ENCODE measurements at places on chromosomes 1 and 21. TPM values are rescaled to one million over a fixed set of nuclear protein-coding genes. Genes with fewer than 3 reads are reported as not detected.

GRCh38 chr1:80540149-80540548 lies 1260.6 kb upstream of the ADGRL2 start:
- no peak for DNase-seq

DNA sequence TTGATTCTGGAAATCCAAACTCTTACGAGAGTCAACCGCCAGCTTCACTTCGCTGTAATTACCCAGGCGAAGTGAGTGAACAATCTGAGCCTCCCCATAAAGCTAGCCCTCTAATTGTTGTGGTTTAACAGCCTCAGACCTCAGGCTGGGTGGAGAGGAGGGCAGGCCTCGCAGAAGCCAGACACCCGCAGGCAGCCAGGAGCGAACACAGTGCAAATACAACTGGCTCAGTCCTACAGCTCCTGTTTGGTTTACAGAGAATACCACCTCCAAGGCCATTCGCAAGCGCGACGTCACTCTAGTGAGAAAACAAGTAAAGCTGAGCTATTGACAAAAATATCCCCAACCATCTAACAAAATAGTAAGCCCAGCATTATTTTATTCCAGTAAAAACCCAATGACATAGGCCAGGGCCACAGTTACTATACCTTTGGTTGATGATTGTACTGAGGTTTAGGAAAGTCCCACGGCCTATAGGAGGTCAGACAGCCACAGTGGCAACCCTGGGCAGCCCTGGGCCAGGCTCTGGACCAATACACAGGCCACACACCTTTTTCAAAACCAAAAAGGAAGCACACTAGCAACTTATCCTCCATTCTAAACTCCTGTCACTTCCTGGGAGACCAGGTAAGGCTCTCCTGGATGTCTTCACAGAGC lies 163.3 kb downstream of the ETS2 start:
- DNase-seq = no peak

- peak; percentile 23 for DNase-seq
Observed at GRCh38 chr1:196309386-196309785, 298.9 kb downstream of the KCNT2 start.

DNA sequence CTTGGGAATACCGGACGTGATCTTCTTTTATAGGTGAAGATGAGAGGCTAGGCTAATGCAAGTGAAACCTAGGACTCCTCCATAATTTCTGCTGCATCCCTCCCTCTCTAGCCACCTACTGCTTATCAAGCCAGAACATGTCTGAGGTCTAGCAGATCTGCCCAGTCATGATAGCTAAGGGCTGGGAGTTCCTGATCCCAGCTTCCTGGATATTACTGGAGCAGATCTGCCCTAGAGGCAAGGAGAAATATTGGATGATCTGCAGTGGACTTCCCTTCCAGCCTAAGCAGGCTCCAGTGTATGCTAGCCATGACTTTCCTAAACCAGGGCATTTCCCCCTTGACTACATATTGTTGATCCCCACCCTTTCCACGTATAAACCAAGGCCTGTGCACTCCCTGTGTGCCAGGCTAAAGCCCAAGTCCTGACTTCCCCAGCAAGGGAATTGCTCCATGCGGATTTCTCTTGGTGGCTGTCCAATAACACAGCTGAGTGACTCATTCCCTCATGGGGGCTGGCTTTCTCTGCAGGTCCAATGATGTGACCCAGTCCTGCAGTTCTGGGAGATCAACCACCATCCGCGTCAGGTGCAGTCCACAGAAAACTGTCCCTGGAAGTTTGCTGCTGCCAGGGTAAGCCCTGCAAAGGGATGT lies 15.5 kb upstream of the SARS1 start:
- peak; percentile 85 for DNase-seq

- DNase-seq = no peak
Observed at GRCh38 chr21:33839806-33840205, 75.8 kb downstream of the ATP5PO start.

DNA sequence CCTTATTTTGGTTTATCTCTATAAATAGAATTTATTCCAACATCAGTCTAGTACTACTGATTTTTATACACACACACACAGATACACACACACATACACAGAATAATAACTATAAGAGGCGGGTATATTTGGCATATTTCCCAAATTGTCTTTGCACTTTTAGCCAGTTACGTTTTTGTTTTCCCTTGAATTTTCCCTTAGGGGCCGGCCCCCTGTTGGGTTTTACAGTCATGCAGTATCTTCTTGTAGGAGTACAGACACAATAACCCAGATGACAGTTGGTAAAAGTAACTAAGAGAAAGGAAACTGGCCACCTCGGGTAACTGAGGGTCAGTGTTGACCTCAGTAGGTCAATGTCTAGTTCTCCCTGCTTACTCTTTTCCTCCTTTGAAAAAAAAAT lies 50.9 kb downstream of the DISP1 start:
- no peak for DNase-seq

GRCh38 chr1:5067246-5067645 lies 412.8 kb downstream of the AJAP1 start:
- no peak for DNase-seq

DNA sequence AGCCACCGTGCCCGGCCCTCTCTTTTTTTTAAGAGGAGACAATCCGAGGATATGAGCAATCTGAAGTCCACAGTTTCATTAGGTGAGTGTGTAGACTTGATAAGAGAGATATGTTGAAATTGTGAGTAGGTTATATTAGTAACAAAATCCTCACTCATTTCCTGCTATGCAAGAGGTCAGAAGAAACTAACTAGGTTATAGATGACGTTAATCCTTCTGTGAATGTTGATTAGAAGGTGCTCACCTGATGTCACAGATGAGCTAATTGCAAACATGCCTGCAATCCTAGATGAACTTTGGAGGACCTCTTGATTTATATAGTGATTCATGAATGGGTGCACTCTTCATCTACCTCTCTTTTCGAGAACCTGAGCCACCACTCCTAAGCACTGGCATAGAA lies 29.3 kb downstream of the NTMT2 start:
- DNase-seq = peak; percentile 11

- DNase-seq = no peak
Observed at GRCh38 chr1:83098131-83098530, 900.8 kb downstream of the TTLL7 start.

DNA sequence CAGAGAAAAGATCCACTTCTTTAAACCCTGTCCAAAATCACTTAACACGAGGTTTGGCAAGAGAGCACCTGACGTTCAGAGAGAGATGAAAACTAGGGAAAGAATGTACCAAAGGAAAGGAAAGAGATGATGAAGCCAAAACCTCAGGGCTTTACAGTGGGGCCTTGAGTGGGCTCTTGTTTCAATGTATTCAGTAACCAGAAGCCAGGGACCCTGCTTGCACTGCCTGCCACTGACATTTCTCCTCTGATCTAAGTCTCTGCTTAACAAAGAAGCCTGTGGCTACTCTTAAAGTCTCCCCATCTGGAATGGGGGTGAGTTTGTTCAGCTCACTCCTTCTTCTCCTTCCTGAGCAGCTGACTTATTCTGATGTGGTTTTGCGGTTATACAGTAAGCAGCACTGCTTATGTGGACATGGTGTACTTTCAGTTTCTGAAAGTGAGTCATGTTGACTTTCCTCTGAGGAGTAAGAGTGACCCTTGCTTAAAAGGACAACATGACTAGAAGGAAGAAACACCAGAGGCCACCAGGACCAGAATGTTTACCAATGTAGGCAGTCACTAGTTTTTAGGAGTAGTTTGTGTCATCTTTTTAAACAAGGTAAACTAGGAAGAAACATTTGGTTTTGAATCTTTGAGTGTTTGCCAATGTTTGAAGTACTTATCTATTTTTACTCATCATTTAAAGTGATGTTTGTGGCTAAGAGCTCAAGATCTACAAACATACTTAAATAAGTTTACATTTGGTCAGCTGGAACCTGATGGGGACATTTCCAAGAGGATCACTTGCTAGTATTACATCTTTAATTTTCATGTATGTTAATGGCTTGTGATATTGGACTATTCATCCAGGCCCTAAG lies 87.4 kb downstream of the FASLG start:
- DNase-seq = peak; percentile 99

DNA sequence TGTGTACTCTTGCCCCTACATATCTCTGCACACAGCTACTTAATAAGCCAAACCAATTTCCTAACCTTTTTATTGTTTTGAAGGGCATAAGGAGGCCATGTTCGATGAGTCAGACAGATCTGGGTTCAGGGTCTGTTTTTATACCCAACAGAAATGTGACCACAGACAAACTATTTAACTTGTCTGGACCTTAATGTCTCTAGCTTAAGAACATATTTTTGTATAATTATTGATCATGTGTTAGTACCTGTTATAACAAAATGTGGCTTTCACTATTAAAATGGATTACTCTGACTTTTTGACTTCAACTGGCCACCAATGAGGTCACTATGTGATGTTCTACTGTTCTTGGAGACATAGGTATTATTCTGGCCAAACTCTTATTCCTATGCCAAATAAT lies 507.8 kb upstream of the USP24 start:
- DNase-seq = no peak

DNA sequence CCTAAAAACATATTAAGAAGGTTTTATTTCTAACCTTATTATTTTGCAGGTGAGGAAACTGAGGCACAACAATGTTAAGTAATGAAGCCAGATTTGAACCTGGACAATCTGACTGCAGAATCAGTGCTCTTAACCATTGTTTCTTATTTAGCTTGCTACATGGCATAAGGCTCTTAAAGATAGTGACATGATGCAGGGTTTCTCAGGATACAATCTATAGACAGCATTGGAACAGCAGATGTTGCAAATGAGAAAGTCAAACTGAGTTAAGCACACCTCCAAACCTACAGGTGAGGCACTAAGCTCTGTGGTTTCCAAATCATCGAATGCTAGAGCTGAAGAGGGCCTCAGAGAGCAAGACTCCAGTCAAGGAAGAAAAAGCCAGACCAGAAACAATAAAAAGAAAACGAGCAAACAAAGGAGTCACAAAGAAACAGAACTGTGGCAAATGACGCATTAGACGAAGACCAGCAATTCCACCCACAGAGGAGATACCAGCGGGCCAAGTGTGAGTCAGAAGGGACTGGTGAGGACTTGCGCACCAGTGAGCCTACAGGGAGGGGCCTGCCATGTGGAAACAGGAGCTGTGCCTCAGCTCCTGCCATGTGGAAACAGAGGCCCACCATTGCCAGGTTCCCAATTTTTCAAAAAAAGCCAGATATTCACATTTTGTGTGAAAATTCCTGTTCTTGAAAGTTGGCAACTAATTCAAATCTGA lies 14.4 kb downstream of the CD58 start:
- DNase-seq = peak; percentile 86

DNA sequence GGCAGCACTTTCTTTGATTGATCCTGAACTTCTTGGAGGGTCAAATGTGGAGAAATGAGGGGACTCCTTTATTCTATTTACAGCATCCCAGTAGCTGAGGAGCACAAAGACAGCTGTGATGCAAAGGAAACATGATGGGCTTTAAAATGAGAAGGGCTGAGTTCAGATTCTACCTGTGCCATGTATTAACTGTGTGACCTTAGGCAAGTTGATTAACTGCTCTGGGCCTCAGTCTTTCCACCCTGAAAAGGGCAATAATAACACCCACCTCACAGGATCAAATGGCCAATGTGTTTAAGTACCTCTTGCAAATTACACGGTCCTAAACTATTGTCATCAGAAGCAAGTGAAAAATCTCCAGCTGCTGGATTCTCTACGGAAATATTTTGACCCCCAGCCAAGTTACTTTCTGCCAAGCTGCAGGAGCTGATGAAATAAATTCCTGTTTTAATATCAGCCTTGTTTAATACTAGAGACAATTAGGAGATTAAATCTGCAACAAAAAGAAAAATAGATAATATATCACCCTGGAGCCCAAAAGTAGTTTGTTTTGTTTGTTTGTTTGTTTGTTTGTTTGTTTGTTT lies 15.7 kb downstream of the TMEM81 start:
- DNase-seq = no peak

DNA sequence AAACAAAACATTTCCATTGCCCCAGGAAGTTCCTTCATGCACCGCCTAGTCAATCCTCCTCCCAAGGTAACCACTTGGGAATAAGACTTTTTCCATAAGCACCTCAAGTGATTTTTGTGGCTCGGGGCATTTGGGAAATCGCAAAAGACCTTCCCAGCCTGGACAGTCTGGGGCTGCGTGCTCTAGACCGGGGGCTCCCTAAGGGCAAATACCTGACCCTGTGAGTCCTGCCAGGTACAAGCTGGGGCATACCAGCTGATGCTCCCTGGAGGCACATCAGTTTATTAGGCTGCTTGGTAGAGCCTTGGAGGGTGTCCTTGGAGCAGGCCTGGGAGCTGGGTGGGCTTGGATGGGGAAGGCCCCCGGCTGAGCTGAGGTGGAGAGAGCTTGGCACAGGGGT lies 34.4 kb downstream of the ALPL start:
- no peak for DNase-seq

- peak; percentile 51 for DNase-seq
Observed at GRCh38 chr1:51569284-51570062, 47.4 kb upstream of the OSBPL9 start.

- no peak for DNase-seq
Observed at GRCh38 chr21:36322083-36322424, 2.1 kb downstream of the MORC3 start.

- no peak for DNase-seq
Observed at GRCh38 chr1:226428348-226428747, 20.5 kb upstream of the PARP1 start.

- peak; percentile 96 for DNase-seq
Observed at GRCh38 chr1:44808063-44808937, at the start of gene BTBD19. BTBD19 (plus strand) TSS chr1:44808523; CDS start chr1:44808821, 298 bp downstream.

- no peak for DNase-seq
Observed at GRCh38 chr1:238027366-238027765, 136.6 kb upstream of the ZP4 start.

DNA sequence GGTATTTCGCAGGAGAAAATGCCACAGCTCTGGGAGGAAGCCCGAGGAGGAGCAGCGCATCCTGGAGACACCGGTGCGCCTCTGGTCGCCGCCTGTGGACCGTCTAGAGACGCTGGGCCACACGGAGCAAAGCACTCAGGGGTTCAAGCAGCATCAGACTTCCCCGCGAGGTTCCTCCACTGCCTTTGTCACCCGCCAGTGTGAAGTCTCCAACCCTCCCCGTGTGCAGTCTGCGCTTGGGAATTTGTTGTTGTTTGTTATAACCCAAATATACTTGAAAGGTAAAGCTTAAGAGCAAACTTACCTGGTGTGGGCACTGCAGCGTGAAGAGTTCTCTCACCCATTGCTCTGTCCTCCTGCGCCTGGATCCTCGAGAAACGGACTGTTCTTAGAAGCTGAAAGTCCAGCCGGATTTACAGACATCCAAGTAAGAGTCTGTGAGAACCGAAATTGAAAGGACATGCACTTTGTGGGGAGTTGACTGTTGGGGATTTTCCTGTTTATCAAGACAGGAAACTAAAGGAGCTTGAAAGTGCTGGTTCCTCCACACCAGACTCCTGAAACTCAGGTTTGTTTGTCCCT lies at the start of gene GBP4:
GBP4 (minus strand) TSS at position 452 of the 582 bp plus-strand sequence; CDS start at position 344, 108 bp downstream.
- peak; percentile 73 for DNase-seq

The CLDN17 gene
- total RNA-seq = not detected

The LPAR3 gene
- total RNA-seq = 2.6 TPM

The EXTL1 gene
- 6.0 TPM for total RNA-seq

The GUCA2A gene
- total RNA-seq = not detected

The CNKSR1 gene
- total RNA-seq = not detected

The SEC16B gene
- total RNA-seq = 1.6 TPM

The ANGPTL3 gene
- total RNA-seq = not detected

The IGSF5 gene
- total RNA-seq = not detected

The CSMD2 gene
- total RNA-seq = 3.0 TPM
